Lung (tissue), 17 donors: ENCODE measurements at places on chromosomes 6 and 20. TPM values are rescaled to one million over a fixed set of nuclear protein-coding genes. Genes with fewer than 3 reads are reported as not detected.

Gene TMEM217
- polyA plus RNA-seq: 0.94 TPM

Gene DEK
- 43.6 TPM for polyA plus RNA-seq

Gene ADRM1
- polyA plus RNA-seq: 108 TPM

Gene EDN1
- polyA plus RNA-seq: 61.7 TPM

Gene GATA5
- 0.49 TPM for polyA plus RNA-seq

Gene STX7
- 39.3 TPM for polyA plus RNA-seq

Gene TMC2
- polyA plus RNA-seq: 0.15 TPM

Gene PPP1R14C
- 27.9 TPM for polyA plus RNA-seq

Gene PLN
- polyA plus RNA-seq: 5.3 TPM

Gene LTB
- 9.8 TPM for polyA plus RNA-seq

Gene OPRL1
- 3.1 TPM for polyA plus RNA-seq

Gene THEMIS
- polyA plus RNA-seq: 0.22 TPM

Gene RRBP1
- polyA plus RNA-seq: 117 TPM

Gene TFAP2A
- 0.55 TPM for polyA plus RNA-seq

Gene HSPA12B
- polyA plus RNA-seq: 11.4 TPM
